ENCODE measurements at places on chromosomes 4 and X.

GRCh38 chr4:132572210-132572609, 576.9 kb upstream of the PCDH10 start:
- DNase-seq = no peak

GRCh38 chr4:122622400-122622799, 1.5 kb upstream of the IL21 start:
- no peak for DNase-seq

GRCh38 chr4:54971474-54971950, 153.9 kb downstream of the KDR start:
- peak; percentile 67 for DNase-seq

DNA sequence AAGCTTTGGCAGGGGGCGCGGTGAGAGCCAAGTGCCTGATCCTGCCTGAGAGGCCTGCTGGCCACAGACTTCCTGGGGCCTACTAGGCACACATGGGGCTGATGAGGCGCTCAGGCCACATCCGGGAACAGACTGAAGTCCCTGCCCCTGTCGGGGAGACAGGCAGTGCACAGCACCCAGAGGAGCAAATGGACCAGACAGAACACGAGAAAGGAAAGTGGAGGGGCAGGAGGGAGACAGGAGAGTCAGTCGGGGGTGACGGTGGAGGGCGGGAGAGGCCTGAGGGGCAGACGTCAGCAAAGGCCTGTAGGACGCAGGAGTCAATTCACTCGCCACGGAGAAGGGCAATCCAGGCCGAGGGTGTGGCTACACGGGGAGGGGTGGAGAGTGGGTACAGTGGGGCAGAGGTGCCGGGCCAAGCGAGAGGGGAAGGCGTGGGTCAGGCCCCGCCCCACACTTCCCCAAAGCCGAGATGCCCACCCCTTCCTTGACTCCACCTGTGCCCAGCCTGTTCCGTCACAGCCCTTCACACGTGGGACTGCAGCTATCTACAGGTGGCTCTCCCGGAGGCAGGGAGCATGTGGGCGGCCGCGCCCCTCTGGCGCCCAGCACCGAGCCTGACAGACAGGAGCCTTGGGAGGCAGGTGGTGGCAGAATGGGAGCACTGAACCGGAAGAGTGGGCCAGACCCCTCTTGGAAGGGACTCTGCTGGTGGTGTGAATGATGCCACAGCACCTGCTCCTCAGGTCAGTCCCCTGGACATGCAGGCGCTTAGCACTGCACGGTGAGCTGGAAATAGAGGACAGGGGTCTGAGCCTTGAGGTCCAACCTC, 20.5 kb downstream of the NOP14 start:
- DNase-seq = no peak

- no peak for DNase-seq
Measured at GRCh38 chr4:30256116-30256832, 463.9 kb upstream of the PCDH7 start.

DNA sequence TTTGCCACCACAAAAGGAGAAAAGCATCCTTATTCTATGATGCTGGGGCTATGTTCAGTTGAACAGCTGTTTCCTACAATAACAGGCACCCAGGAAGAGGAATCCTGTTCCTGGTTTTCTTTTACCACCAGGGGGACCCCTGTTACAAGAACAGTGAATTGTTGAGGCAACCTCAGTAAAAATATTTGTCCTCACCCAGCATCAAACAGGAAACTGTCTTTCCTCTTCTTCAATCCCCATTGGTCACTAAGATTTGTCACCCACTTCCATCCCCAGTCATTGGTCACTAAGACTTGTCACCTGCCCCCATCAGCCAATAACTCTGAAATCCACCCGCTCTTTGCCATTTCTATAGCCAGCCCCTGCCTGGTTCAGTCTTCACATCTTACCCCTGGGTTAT, 143.5 kb upstream of the GALNT7 start:
- peak; percentile 81 for DNase-seq

GRCh38 chr4:154686838-154687237, 57.0 kb upstream of the LRAT start:
- no peak for DNase-seq

- DNase-seq = no peak
Measured at GRCh38 chr4:38896940-38897339, 29.3 kb downstream of the FAM114A1 start.
